HEK293T (cell line): ENCODE measurements at places on chromosomes 11 and 22.

DNA sequence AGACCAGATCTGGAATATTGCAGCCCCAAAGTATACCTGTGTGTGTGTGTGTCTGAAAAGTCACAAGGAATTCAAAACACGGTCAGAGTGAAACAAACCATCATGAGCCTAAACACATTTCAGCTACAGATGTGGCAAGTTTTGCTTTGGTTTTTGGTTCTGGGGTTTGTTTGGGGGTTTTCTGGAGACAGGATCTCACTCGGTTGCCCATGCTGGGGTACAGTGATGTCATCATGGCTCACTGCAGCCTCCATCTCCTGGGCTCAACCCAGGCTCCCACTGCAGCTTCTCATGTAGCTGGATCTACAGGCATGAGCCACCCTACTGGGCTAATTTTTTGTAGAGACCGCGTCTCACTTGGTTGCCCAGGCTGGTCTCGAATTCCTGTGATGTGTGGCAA is 41.4 kb upstream of the PHF21A start:
- no peak for DNase-seq

GRCh38 chr11:15189641-15190365 is 75.1 kb downstream of the INSC start:
- DNase-seq = no peak

DNA sequence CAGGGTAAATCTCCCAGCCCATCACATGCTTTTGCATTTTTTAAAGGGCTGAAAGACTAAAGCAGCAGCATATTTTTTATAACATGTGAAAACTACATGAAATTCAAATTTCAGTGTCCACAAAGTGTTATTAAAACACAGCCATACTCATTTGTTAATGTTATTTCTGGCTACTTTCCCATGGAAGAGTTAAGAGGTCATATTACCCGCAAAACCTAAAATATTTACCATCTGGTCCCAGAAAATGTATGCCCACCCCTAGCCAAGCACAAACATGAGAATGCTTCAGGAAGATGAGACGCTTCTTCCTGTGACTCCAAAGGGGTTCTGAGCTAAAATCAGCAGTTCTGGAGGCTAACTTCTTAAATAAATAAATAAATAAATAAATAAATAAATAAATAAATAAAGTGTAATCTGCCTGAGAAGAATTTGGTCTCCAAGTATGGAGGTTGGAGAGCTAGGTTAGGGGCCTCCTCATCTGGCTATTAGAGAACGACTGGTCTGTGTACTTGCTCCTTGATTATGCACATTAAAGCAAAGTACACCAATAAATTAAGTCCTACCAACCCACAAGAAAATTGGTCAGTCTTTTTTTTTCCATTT is 9.7 kb downstream of the IMMP1L start:
- DNase-seq = no peak

DNA sequence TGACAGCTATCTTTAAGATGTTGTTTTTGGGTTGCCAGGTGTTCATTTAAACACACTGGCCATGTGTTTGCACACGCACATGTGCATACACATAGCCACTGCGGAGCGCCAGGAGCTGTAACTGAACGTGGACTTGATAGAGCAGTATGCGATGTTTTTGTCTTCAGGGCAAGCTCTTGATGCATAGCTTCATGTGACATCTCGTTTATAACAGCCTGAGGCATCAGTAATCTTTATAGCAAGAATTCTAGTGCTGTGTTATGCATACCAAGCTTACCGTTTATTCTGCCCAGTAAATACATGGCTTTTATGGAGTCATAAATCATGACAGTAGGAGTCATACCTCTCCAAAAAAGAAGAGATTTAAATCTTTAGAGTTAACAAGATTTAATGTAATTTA is 87.0 kb downstream of the ATXN10 start:
- DNase-seq = peak; percentile 20

- DNase-seq = no peak
These were observed 73.3 kb downstream of the MYO7A start for GRCh38 chr11:77201370-77201769.

GRCh38 chr11:80196932-80197554 is 756.2 kb upstream of the TENM4 start:
- no peak for DNase-seq

- DNase-seq = no peak
These were observed 80.4 kb upstream of the KCNQ1OT1 start for GRCh38 chr11:2779981-2780849.

DNA sequence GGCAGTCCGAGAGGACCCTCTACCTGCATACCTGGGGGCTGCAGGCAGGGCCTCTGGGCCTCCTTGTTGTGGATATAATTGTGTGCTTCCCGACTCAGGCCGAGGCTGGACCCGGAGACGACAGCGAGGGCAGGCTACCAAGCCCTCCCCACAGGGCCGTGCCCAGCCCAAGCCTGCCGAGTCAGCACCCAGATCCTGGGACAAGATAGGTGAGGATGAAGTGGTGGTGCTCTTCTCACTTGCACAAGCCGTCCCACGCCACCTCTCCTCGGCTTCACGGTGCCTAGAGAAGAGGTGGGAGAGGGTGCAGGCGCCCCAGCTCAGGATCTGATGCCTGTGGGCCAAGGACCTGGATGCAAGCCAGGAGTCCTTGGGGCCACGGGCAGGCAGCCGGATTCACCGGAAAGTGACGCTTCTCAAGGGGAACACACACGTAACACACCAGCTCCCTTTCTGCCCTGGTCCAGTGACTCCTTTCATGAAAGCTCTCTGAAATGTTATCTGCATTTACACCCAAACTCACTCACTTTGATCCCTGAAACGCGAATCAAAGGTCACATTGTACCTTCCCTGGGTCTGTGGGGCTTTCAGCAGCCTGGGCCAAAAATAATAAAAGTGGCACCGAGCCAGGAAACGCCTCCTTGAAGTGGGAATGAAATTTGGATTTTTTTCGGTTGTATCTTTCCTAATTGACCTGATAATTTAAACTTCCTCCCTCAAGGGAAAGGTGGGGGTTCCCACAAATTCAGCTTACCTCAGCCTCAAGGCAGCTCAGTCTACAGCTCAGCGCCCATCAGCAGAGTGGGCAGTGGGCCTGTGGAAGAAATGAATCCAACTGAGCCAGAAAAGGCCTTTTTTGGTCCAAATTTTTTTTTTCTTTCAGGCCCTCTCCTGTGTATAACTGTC is 1.1 kb upstream of the GNB1L start:
- DNase-seq = peak; percentile 77

GRCh38 chr22:17422736-17423343 is 53.6 kb downstream of the CECR2 start:
- DNase-seq = no peak

GRCh38 chr11:32341620-32342613 is 93.4 kb downstream of the WT1 start:
- DNase-seq = no peak

DNA sequence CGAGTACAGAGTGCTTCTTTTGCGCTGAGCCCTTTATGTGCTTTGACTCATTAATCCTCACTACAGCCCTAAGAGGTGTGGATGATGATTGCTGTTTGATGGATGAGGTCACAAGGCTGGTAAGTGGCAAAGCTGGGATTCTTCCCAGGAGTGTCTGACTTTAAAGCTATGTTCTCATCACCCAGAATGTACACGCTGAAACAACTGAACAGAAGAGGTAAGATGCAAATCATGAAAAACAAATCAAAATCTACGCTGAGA is 37.7 kb upstream of the CREB3L1 start:
- no peak for DNase-seq

DNA sequence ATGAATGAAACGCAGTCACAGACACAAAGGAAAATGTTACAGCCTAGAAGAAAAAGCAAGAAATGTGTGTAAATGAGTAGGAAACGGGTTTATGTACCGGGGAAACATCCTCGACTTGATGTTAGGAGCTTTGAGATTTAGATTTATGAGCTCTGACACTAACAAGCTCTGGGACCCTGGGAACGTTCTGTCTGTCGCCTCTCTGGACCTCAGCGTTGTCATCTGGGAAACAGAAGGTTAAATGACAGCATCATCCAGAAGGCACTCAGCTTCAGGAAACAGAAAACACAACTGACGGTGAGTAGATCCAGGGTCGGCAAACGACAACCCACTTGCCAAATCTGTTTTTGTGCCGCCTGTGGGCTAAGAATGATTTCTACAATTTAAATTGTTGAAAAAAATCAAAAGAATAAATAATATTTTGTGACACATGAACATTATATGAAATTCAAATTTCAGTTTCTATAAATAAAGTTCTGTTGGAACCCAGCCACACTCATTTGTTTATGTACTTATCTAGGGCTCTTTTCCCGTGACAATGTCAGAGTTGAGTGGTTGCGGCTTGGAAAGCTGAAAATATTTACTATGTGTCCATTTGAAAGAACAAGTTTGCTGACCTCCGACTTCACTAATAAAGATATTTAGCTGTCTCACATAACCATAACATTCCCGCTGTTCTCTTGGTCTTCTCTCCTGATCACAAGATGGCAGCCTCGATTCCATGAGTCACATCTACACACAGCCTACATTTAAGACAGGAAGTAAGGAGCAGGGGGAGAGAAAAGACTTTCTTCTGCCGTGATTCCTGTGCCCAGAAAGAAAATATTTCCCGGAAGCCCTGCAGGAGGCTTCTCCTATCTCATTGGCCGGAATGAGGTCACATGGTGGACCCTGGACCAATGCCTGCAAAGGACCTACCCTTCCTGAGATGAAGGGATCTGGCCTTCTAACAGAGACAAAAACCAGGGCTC is 47.1 kb upstream of the SYT13 start:
- DNase-seq = peak; percentile 40

DNA sequence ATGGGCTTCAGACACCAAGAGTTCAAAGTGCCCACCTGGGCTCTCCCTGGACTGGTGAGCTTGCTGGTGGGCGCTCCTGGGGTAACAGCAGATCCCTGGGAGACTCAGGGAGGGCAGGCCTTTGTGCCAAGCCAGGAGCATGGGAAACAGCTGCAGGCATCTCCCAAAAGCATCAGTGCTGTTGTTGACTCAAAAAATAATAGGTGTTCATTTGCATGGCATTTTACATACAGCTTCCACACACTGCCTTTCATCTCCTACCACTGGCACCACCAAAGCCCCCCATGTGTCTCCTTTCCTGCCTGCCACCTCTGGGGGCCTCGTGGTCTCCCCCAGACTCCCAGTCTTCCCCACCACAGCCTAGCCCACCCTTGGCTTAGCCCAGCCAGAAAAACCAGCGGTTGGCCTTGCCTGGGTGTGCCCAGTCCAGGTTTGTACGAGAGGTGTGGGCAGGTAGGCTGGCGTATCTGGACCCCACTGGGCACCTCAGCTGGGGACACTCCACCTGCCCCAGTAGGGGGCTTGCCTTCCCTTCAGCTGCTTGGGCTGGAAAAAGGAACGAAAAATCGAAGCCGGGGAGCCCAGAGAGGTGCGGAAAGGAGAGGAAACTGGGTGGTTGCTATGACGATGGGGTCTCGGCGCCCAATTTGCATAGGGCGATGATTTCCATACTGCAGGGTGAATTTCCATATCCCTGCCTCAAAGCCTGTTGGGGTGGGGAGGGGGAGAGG is 15.0 kb downstream of the POU2F3 start:
- no peak for DNase-seq

DNA sequence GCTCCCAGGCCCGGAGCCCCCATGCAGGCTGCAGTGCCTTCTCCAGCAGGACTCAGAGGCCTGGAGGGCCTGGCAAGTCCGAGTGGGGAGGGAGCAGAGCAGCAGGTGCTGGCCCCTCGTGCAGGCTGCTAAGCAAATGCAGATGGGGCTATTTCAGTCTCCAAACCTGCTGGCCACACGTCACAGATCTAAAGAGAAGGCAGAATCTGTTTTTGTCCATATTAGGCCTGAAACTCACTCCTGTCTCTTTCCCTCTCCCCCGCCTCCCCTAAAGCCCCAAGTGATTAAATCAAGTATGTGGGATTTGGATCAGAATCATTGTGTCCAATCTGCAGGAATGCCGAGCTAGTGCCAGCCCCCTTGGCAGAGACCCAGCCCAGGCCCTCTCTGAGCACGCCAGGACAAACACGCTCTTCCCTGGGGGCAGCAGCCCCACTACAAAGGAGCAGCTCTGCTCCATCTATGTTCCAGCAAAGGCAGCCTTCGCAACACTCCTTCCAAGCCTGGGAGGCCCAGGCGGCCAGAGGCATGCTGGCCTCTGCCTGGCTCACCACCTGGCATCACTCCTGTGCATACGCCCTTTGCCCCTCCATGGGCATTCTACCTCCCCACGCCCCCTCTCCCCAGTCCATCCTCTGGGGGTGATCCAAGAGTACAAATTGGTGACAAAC is 26.5 kb downstream of the RPL27A start:
- no peak for DNase-seq

GRCh38 chr11:85685125-85685819 is 723 bp downstream of the CCDC89 start:
- peak; percentile 12 for DNase-seq

- DNase-seq = no peak
These were observed 28.5 kb upstream of the LIN7C start for GRCh38 chr11:27535103-27535502.

- peak; percentile 12 for DNase-seq
These were observed 55.4 kb downstream of the CDON start for GRCh38 chr11:126007238-126007637.

DNA sequence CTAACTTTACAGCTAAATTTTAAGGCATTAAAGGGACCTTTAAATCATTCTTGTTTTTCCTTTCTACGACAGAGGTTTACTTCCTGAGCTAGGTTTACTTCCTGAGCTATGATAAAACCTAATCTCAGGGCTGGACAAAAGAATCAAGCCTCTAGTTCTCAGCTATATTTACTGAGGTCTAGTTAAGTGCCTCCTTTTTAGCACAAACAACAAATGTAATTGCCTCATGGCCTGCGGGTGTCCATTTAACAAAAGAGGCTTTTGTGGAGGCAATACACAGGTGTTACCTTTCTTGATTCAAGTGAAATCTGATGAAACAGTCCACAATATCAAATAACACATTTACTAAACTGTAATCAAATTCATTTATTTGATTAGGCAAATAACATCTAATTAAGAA is 67.3 kb downstream of the IMMP1L start:
- no peak for DNase-seq

DNA sequence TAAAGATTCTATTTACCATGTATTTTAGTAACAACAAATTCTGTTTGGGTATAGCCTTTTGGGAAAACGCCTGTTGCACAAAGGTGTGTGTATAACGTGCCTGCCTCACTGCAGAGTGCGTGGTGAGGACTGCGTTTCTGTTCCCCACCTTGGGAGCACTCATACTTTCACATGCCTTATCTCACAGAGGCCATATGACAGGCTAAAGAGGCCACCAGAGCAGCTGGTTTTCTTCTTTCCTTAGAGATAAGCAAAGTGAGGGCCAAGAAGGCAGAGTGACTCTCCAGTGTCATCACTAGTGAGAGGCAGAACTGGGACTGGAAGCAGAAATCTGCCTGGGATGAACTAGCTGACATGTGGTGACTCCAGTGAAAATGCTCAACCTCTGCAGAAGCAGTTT is 369.2 kb upstream of the NARS2 start:
- DNase-seq = no peak

- DNase-seq = no peak
These were observed 253.3 kb upstream of the ISX start for GRCh38 chr22:34812631-34813030.

- no peak for DNase-seq
These were observed 668.2 kb upstream of the TENM4 start for GRCh38 chr11:80109031-80109430.

DNA sequence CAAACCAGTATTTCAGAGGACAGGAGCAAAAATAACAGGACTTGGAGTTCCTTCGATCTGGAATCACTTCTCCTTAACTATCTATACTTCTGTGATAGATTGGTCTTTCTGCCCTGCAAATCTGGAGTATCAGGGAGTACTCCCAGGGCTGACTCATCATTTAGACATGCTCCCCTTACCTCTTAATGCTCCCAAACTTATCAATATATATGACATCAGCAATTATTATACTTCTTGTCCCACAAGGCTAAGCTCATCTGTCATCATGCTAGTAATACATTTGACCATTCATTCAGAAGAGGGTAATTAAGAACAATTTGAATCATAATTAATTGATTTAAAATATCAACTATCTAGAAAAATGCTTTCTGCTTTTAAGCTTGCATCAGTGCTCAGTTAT is 163.8 kb downstream of the SWAP70 start:
- no peak for DNase-seq
